ENCODE measurements at places on chromosomes 3 and 15.

- H3K4me3 ChIP-seq, result no peak overlapping the region
- no peaks in the 10 kb centered on the region for H3K4me1 ChIP-seq
- H3K27me3 ChIP-seq, result peaks cover 5% of the 10 kb centered on the region
- no peak for DNase-seq
- no peak overlapping the region for H3K27ac ChIP-seq
- no peaks in the 10 kb centered on the region for H3K36me3 ChIP-seq
Observed at GRCh38 chr15:51697163-51697562, 15.9 kb downstream of the SCG3 start.

- peaks cover 3% of the 10 kb centered on the region for H3K27me3 ChIP-seq
- H3K4me3 ChIP-seq, result no peak overlapping the region
- H3K27ac ChIP-seq, result no peak overlapping the region
Observed at GRCh38 chr3:180383332-180384020, 218.5 kb upstream of the TTC14 start.

- no peaks in the 10 kb centered on the region for H3K27me3 ChIP-seq
- peak overlapping the region; percentile 3 for H3K4me3 ChIP-seq
- DNase-seq, result no peak
- peak overlapping the region; percentile 87 for H3K27ac ChIP-seq
- H3K4me1 ChIP-seq, result peaks cover 66% of the 10 kb centered on the region
- peaks cover 41% of the 10 kb centered on the region for H3K36me3 ChIP-seq
Observed at GRCh38 chr3:57089043-57089442, 28.6 kb downstream of the SPATA12 start.

DNA sequence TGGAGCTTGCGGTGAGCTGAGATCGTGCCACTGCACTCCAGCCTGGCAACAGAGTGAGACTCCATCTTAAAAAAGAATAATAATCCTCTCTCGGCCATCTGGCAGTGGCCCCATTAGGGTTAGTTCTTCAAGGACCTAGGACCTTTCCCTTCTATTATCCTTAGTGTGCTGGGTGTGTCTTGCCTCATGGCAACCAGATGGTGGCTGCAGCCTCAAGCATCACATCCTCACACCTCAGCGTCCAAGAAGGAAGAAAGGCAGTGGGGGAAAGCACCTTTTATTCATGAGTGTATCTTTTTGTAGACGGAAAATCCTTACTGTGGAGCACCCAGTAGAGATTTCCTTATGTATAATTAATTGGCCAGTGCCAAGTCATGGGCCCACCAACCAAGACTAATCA is 42.7 kb upstream of the TFRC start:
- H3K4me3 ChIP-seq, result no peak overlapping the region
- no peaks in the 10 kb centered on the region for H3K36me3 ChIP-seq
- H3K4me1 ChIP-seq, result peaks cover 18% of the 10 kb centered on the region
- peaks cover 2% of the 10 kb centered on the region for H3K27me3 ChIP-seq
- H3K27ac ChIP-seq, result no peak overlapping the region

DNA sequence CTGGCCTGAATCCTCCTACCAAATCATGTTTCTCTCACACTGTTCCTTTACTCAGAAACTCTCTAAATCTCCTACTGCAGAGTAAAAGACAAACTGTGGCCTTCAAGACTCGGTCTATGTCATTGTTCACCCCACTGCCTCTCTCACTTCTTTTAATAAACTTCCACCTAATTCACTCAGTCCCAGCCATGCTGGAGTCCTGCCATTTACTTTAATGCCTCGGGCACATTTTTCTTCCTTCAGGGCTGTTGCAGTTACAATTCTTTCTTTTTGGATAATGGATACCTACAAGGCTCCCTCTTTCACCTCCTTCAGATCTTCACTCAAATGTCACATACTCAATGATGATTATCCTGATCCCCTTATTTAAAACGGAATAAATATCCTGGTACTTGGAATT is 955.6 kb downstream of the ROBO1 start:
- peaks cover 10% of the 10 kb centered on the region for H3K4me1 ChIP-seq
- no peaks in the 10 kb centered on the region for H3K27me3 ChIP-seq
- H3K4me3 ChIP-seq, result no peak overlapping the region
- no peak for DNase-seq

- DNase-seq, result no peak
- peaks cover 6% of the 10 kb centered on the region for H3K36me3 ChIP-seq
- H3K4me1 ChIP-seq, result no peaks in the 10 kb centered on the region
- H3K27me3 ChIP-seq, result no peaks in the 10 kb centered on the region
Observed at GRCh38 chr3:143633816-143634215, 214.5 kb downstream of the SLC9A9 start.

DNA sequence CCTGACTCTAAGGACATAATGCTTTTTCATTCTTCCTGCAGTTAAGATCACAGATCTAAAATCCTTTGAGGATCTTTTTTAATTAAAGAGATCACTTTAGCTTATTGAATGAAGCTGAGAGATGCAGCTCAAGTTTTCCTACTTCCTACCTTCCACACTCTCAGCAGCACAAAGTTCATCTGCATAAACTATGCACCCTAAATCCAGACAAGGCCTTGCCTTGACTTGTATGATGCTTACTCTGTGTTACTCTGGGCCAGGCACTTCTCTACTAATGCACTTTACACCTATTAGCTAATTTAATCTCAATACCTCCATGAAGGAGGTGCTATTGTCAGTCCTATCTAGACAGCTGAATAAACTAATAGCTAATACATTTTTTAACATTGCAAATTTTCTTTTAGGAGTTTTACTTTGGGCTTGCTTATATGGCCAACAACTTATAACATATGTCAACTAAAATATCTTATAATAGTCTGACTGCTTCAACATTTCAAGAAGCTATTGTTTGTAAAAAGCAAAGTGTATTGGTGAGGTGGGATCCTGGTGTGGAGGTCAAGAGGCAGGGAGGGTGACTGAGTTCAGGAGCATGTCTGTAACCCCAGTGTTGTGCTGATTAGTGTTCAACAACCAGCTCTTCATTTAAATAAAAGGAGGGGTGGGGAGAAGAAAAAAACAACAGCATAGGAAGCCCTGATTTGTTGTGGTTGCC is 172.4 kb upstream of the ATP11B start:
- no peak for DNase-seq
- peaks cover 31% of the 10 kb centered on the region for H3K4me1 ChIP-seq
- H3K4me3 ChIP-seq, result no peak overlapping the region
- H3K27ac ChIP-seq, result no peak overlapping the region
- peaks cover 4% of the 10 kb centered on the region for H3K27me3 ChIP-seq

GRCh38 chr3:115553796-115554486 is 69.4 kb upstream of the GAP43 start:
- no peaks in the 10 kb centered on the region for H3K36me3 ChIP-seq
- H3K4me3 ChIP-seq, result no peak overlapping the region
- no peak overlapping the region for H3K27ac ChIP-seq
- H3K4me1 ChIP-seq, result no peaks in the 10 kb centered on the region

GRCh38 chr3:42148086-42148848 is 57.1 kb downstream of the TRAK1 start:
- no peak for DNase-seq
- H3K27me3 ChIP-seq, result peaks cover 3% of the 10 kb centered on the region
- H3K36me3 ChIP-seq, result no peaks in the 10 kb centered on the region
- no peak overlapping the region for H3K27ac ChIP-seq
- H3K4me3 ChIP-seq, result no peak overlapping the region

- H3K27ac ChIP-seq, result no peak overlapping the region
- no peaks in the 10 kb centered on the region for H3K4me1 ChIP-seq
- no peak for DNase-seq
- H3K4me3 ChIP-seq, result no peak overlapping the region
- H3K36me3 ChIP-seq, result no peaks in the 10 kb centered on the region
Observed at GRCh38 chr3:99690761-99691369, 52.5 kb downstream of the COL8A1 start.

DNA sequence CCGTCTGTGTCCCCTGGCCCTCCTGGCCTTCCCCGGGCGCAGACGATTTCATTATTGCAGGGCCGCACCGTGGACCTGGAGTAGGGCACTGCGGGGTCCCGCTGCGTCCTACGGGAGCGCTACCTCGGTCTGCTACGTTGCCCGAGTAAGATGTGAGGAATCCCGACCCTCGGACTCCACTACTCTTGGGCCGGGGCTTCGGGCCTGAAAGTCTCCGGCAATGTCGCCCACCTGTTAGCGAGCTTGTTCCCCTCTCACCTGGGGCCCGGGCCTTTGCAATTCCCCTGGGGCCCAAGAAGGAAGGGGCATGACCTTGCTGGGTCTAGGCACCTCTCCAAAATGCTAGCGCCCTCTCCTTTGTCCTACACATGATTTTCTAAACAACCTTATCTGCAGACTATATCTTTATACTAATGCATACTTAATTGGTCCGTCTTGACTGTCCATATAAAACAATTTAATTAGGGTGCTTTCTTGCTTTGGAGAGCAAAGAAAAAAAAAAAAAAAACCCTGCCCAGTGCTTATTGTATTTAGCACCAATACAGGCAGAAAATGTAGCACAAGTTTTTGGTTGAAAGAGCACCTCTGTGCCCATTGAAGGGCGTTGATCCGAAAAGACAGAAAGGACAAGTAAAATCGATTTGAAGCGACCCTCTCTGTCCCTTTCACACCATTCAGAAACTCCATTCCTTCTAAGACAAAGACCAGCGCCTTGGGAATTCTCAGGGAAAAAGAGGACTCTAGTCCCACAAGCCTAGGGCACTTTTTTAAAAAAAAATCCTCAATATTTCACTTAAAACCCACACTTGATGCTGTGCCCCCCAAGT is 7.0 kb upstream of the NR2F2 start:
- peaks cover 77% of the 10 kb centered on the region for H3K4me1 ChIP-seq
- H3K4me3 ChIP-seq, result peak overlapping the region; percentile 99
- peaks cover 4% of the 10 kb centered on the region for H3K36me3 ChIP-seq

DNA sequence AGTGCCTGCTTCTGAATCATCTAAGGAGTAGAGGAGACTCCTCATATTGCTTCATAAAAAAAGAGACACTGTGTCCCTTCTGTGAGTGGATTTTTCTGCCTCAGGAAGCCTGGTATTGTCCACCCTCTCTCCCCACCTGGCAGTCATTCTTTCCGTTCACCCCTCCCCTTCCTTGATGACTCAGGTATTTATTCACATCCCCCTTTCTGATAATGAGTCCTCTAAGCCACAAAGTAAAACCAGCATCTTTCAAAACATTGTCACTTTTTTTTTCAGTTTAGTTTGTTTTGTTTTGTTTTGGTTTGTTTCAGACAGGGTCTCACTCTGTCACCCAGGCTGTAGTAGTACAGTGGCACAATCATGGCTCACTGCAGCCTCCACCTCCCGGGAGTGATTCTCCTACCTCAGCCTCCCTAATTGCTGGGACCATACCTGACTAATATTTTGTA is 65.2 kb upstream of the UBE2E1 start:
- H3K4me3 ChIP-seq, result no peak overlapping the region
- H3K27me3 ChIP-seq, result peaks cover 57% of the 10 kb centered on the region
- H3K36me3 ChIP-seq, result no peaks in the 10 kb centered on the region
- no peak for DNase-seq
- peaks cover 40% of the 10 kb centered on the region for H3K4me1 ChIP-seq

- H3K4me3 ChIP-seq, result no peak overlapping the region
- H3K27ac ChIP-seq, result peak overlapping the region; percentile 29
- no peaks in the 10 kb centered on the region for H3K36me3 ChIP-seq
- peaks cover 10% of the 10 kb centered on the region for H3K4me1 ChIP-seq
Observed at GRCh38 chr15:84987949-84988624, 6.4 kb downstream of the PDE8A start.

GRCh38 chr15:101486696-101487459 is 2.6 kb downstream of the PCSK6 start:
- no peaks in the 10 kb centered on the region for H3K36me3 ChIP-seq
- H3K27ac ChIP-seq, result no peak overlapping the region
- peaks cover 9% of the 10 kb centered on the region for H3K4me1 ChIP-seq
- peak overlapping the region; percentile 60 for H3K4me3 ChIP-seq

- H3K36me3 ChIP-seq, result no peaks in the 10 kb centered on the region
- DNase-seq, result no peak
- no peaks in the 10 kb centered on the region for H3K4me1 ChIP-seq
- H3K27ac ChIP-seq, result no peak overlapping the region
- H3K4me3 ChIP-seq, result no peak overlapping the region
Observed at GRCh38 chr15:81072551-81072950, 61.5 kb upstream of the CFAP161 start.

- no peak overlapping the region for H3K27ac ChIP-seq
- H3K4me3 ChIP-seq, result no peak overlapping the region
- peaks cover 23% of the 10 kb centered on the region for H3K27me3 ChIP-seq
- no peak for DNase-seq
- no peaks in the 10 kb centered on the region for H3K36me3 ChIP-seq
Observed at GRCh38 chr15:73856458-73857192, 16.7 kb upstream of the TBC1D21 start.

GRCh38 chr3:42898896-42899675 is 6.9 kb upstream of the ZNF662 start:
- no peak overlapping the region for H3K4me3 ChIP-seq
- H3K36me3 ChIP-seq, result no peaks in the 10 kb centered on the region
- H3K27me3 ChIP-seq, result peaks cover 13% of the 10 kb centered on the region
- DNase-seq, result no peak

DNA sequence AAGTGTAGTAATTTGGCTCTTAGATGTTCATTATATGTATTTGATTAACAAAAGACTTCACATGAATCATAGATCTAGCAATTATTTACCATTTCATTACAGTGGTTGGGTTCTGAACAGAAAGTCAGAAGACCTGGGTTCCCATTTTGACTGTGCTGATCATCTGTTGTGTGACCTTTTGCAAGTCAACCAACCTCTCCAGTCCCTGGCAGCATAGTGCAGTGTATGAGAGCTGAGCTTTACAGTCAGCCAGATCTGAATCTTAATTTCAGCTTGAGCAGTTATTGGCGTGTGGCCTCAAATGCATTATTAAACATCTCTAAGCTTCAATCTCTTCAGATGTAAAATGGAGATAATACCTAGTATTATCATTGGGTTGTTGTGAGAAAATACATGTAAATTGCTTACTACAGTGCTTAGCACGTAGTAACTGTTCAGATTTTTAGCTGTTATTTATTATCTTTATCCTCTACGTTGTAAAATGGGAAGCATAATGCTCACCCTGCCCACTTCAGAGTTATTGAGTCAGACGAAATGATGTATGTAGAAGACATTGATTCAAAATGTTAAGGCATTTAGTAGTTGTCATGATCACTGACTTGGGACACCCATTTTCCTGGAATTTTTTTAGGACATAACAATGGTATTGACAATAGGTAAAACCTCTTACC is 104.0 kb downstream of the KLHL25 start:
- DNase-seq, result no peak
- H3K4me3 ChIP-seq, result peak overlapping the region; percentile 74
- H3K27ac ChIP-seq, result peak overlapping the region; percentile 42
- peaks cover 37% of the 10 kb centered on the region for H3K4me1 ChIP-seq

DNA sequence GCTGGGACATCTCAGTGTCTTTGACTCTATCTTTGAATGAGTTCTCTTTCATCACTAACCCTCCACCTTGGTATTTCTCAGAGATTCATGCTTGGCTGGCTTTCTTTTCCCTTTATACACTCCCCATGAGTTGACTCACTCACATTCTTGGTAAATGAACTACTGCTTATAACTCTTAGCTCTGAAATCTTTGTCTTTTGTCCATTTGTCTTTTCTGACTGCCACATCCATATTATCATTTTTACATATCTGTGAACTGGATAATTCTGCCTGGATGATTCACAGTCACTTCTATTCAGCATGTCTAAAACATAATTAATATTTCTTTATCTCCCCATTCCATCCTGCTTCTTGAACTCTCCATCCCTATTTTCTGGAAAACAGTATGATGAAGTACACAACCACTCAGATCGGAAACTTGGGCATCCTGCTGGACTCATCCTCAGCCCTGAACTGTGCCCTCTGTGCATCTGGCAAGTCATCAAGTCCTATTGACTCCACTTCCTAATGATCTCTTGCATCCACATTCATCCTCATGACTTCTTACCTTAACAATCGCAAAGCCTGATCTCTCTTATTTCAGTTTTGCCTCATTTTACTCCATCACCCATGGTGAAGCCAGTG is 66.9 kb downstream of the KCNAB1 start:
- no peak overlapping the region for H3K27ac ChIP-seq
- H3K27me3 ChIP-seq, result peaks cover 3% of the 10 kb centered on the region

Measured in nephron progenitor cell (in vitro differentiated cells).